Heart right ventricle (tissue), 16 donors: ENCODE measurements at places on chromosomes 1 and 21. TPM values are rescaled to one million over a fixed set of nuclear protein-coding genes. Genes with fewer than 3 reads are reported as not detected.
A peak's percentile ranks its signal among the peaks of the same experiment; 100 is the strongest.

Gene LRRC8B
- 1.7 TPM for polyA plus RNA-seq

Gene TRPM2
- 2.4 TPM for polyA plus RNA-seq

- H3K4me3 ChIP-seq, result no peak overlapping the region
- DNase-seq, result no peak
- no peak overlapping the region for H3K27ac ChIP-seq
- H3K4me1 ChIP-seq, result peaks cover 31% of the 10 kb centered on the region
- no peaks in the 10 kb centered on the region for H3K27me3 ChIP-seq
Measured at GRCh38 chr1:32761253-32761877, 55.8 kb downstream of the YARS1 start.

GRCh38 chr1:154349121-154349520 lies 23.8 kb downstream of the ATP8B2 start:
- no peak overlapping the region for H3K4me3 ChIP-seq
- H3K27ac ChIP-seq, result no peak overlapping the region
- peaks cover 9% of the 10 kb centered on the region for H3K4me1 ChIP-seq
- peaks cover 58% of the 10 kb centered on the region for H3K36me3 ChIP-seq

DNA sequence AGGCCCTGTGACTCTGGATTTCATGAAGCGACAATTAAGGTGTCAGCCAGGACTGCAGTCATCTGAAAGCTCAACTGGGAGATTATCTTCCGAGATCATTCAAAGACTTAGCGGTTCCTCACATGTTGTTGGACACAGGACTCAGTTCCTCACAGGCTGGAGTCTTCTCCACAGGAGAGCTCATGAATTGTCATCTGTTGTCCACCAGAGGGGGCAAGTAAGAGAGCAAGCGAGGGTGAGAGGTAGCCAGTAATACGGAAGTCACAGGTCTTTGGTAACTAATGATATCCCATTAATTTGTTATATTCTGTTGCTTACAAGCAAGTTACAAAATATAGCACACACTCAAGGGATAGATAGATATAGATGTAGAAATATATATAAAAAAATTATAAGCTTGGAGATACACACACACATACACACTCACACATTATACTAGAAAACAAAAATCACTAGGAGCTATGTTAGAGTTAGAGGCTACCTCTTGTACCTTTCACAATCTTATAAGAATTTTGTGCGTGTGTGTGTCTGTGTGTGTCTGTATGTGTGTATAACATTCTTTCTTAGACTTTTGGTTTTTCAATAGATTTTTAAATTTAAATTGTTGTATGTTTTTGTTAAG lies 1695.3 kb downstream of the BRINP3 start:
- no peaks in the 10 kb centered on the region for H3K36me3 ChIP-seq
- H3K27me3 ChIP-seq, result no peaks in the 10 kb centered on the region
- H3K4me3 ChIP-seq, result no peak overlapping the region
- H3K27ac ChIP-seq, result no peak overlapping the region
- no peaks in the 10 kb centered on the region for H3K4me1 ChIP-seq

Gene SLC22A15
- polyA plus RNA-seq, result 6.7 TPM

DNA sequence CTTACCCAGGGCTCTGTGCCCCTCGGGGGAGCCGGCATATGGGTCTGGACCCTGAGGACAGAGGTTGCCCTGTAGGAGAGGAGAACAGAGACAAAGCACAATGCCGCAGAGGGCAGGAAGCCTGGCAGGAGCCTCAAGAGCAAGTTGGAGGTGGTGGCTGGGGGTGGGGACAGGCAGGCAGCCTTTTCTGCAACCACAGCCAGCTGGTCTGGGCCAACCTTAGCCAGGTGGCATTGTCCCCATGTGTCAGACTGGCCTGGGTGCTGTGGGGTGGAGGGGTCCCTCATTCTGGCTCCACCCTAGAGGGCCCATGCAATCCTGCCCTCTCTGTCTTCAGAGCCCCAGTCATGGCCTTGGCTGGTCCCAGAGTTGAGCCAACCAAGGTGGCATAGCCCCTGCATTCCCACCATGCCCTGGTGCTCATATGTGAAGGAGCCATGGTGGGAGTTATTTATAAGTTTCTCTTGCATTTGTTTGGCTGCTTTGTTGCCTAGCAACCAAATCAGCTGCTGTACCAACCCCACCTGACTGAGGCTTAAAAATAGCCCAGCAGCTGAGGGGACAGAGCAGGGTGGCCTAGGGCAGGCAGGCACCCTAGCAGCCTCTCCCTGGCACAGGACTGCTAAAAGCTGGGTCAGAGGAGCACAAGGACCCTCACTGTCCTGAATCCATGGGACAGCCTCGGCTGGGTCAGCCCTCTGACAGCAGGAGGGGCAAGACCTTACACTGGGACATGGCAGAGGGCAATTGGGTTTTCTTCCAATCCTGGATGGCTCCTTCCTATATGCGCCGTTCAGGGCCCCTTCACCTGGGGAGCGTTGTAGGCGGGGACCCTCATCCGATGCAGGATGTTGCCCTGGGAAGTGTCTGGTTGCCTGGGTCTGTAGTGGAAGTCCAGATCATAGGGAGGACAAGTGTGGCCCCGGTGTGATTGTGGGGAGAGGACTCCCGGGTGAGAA lies 19.5 kb downstream of the MAP7D1 start:
- H3K27me3 ChIP-seq, result no peaks in the 10 kb centered on the region
- H3K4me1 ChIP-seq, result peaks cover 80% of the 10 kb centered on the region
- peaks cover 99% of the 10 kb centered on the region for H3K36me3 ChIP-seq
- H3K4me3 ChIP-seq, result no peak overlapping the region

DNA sequence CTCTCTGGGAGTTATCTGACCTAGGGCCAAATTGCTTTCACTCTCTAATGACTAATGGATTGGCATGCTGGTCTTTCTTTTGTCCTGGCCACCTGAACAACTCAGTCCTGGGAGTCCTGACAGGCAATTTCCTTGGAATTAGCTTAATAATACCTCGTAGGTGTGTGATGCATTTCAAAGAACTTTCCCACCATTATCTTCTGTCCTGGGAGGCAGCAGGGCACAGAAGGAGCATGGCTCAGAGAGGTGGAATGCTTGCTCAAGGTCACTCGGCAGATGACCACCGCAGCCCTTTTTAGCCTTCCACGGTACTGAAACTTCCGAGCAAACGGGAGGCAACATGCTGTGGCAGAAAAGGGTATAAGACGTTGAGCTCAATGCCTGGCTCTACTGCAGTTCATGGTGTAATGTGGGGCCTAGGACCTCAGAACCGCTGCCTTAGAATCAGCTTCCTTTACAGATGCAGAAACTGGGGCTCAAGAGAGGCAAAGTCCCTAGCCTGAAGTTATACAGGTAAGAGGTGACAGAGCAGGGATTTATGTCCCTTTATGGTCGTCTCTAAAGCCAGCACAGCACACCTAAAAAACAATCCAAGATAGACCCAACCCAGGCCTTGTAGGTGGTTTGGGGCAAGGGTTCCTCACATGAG lies 3.2 kb downstream of the ID3 start:
- H3K4me3 ChIP-seq, result peak overlapping the region; percentile 97
- no peaks in the 10 kb centered on the region for H3K27me3 ChIP-seq
- no peak for DNase-seq
- H3K4me1 ChIP-seq, result peaks cover 52% of the 10 kb centered on the region

DNA sequence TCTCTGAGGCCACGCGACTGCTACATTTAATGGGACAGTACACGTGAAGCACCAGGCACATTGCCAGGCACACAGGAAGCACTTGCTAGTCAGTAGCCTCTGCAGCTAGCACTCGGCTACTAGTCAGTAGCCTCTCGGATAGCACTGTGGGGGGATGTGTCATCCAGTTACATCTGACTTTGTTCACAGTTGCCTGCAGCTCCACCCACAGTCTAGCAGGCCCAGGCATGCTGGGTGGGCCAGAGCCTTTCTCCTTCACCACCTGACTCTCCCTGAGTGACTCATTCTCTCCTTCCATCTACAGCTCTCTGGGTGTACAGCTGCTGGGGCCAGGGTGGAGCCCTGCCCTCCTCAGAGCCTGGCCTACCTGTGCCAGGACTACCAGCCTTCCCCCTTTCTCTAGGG lies 51.5 kb downstream of the PTPRF start:
- no peak for DNase-seq
- no peaks in the 10 kb centered on the region for H3K36me3 ChIP-seq
- H3K4me3 ChIP-seq, result no peak overlapping the region

DNA sequence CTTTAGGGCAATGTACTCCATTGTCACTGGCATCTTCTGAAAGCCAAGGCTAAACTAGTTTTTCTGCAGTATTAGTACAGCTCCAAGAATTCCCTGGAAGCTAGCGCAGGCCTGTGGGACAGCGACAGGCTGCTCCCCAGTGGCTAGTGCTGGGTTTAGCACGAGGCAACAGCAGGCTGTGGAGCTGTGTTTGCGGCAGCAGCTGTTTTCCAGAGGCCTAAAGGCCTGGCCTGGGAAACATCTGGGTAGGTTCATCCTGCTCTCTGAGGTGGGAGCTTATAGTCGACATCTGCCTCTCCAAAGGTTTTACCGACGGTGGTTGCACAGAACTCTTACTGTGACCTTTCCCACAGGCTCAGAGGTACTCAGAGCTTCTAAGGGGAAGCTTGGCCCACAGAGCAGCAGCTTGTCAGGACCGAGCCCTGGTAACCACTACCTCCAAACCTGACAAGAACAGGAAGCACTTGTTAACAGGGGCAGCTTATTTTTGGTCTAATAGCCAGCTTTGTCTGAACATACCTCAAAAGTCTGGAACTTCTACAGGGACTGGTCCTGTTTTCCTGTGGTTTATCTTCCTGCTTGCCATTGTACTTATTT lies 17.2 kb downstream of the CC2D1B start:
- peaks cover 7% of the 10 kb centered on the region for H3K36me3 ChIP-seq
- DNase-seq, result no peak
- H3K4me1 ChIP-seq, result no peaks in the 10 kb centered on the region

GRCh38 chr21:33334191-33334590 lies 9.4 kb downstream of the IFNAR1 start:
- no peak for DNase-seq
- no peaks in the 10 kb centered on the region for H3K27me3 ChIP-seq
- no peak overlapping the region for H3K27ac ChIP-seq
- H3K4me1 ChIP-seq, result peaks cover 12% of the 10 kb centered on the region

Gene LCK
- 0.29 TPM for polyA plus RNA-seq

DNA sequence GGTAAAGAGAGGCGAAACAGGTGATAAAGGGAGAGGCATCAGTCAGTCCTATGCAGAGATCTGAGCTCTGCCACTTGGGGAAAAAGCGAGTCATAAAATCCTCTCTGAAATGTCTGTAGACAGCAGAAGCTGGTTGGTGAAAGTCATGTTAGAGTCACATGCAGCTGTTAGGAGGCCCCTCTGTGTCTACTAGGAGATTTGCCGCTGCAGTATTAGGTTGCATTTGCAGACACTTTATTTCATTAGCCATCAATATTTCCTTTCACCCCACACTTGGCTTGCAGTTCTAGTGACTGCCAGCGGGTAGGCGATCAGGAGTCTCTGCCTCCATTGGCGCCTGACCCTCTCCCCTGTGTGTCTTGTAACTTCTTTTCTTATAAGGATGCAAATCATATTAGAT lies 16.2 kb downstream of the ATP1A4 start:
- H3K27ac ChIP-seq, result no peak overlapping the region
- DNase-seq, result no peak
- H3K4me3 ChIP-seq, result no peak overlapping the region
- H3K4me1 ChIP-seq, result peaks cover under 1% of the 10 kb centered on the region
- no peaks in the 10 kb centered on the region for H3K27me3 ChIP-seq
- H3K36me3 ChIP-seq, result no peaks in the 10 kb centered on the region

Gene PSMA5
- 22.7 TPM for polyA plus RNA-seq

Gene TFF2
- not detected for polyA plus RNA-seq

Gene TRMT1L
- polyA plus RNA-seq, result 6.8 TPM

GRCh38 chr1:117009132-117009531 lies 7.6 kb downstream of the CD101 start:
- DNase-seq, result no peak
- no peak overlapping the region for H3K4me3 ChIP-seq
- no peaks in the 10 kb centered on the region for H3K36me3 ChIP-seq
- H3K27ac ChIP-seq, result no peak overlapping the region

DNA sequence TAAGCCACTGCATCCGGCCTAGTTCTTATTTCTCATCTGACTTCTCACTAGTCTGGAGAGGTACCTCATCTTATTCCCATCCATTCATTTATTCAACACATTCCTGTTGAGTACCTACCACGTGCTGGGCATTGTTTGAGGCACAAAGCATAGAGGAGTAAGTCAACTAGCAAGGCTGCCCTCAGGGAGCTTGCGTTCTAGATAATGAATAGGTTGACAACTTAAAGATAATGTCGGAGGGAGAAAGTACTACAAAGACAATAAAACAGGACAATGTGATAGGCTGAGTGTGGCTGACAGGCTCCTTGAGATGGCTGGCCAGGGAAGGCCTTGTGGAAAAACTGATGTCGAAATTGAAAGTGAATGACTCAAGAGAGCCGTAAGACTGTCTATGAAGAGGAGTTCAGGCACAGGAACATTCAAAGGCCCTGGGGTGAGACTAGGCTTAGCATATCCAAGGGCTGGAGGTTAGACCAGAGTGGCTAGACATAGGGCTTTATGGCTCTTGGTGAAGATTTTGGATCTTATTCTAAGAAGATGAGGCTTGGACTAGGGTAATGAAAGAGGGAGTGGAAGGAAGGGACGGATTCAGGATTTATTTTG lies 18.3 kb downstream of the SPATA21 start:
- DNase-seq, result no peak
- H3K4me3 ChIP-seq, result no peak overlapping the region
- H3K4me1 ChIP-seq, result peaks cover 3% of the 10 kb centered on the region
- H3K27ac ChIP-seq, result no peak overlapping the region
- H3K27me3 ChIP-seq, result no peaks in the 10 kb centered on the region
- H3K36me3 ChIP-seq, result no peaks in the 10 kb centered on the region

DNA sequence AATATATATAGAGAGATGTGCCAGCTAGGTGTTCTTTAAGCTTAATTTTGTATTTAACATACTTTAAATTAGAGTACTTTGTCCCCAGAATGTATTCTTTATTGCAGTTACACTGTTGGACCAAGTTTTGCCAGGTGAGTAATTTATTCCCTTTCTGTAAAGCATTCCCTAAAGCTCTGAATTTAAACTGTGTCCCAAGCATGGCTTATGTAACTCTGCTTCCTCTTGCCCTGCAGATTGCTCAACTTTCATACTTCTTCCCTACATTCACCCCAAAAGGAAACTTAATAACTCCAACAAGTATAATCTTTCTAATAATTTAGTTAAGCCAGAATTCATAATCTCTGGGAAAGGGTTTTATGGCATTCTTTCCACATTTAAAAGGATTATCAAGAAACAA lies 5.6 kb downstream of the LYPLAL1 start:
- no peaks in the 10 kb centered on the region for H3K36me3 ChIP-seq
- peaks cover 80% of the 10 kb centered on the region for H3K4me1 ChIP-seq
- H3K27ac ChIP-seq, result peak overlapping the region; percentile 57
- DNase-seq, result no peak

DNA sequence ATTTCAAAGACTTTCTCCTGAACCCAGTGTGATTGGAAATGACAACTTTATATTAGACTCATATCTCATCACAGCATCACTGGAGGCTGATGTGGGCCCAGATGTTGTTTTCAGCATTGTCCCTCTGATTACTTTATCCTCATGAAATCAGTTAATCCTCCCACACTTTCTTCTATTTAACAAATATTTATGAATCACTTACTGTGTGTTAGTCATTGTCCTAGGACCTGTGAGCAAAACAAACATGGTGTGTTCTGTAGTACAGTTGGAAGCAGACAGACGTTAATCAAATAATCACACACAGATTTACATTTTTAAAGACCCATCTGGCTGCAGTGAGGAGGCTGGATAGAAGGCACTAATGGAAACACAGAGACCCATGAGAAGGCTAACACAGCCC lies 383.7 kb downstream of the PRDM2 start:
- no peak overlapping the region for H3K4me3 ChIP-seq
- no peaks in the 10 kb centered on the region for H3K36me3 ChIP-seq
- no peak overlapping the region for H3K27ac ChIP-seq
- H3K4me1 ChIP-seq, result no peaks in the 10 kb centered on the region
- no peaks in the 10 kb centered on the region for H3K27me3 ChIP-seq

GRCh38 chr1:108750476-108751181 lies 4.2 kb downstream of the STXBP3 start:
- no peaks in the 10 kb centered on the region for H3K27me3 ChIP-seq
- H3K4me3 ChIP-seq, result no peak overlapping the region
- no peak overlapping the region for H3K27ac ChIP-seq
- peaks cover 30% of the 10 kb centered on the region for H3K4me1 ChIP-seq
- DNase-seq, result no peak

Gene FAM43B
- 2.5 TPM for polyA plus RNA-seq

Gene GDAP2
- 1.7 TPM for polyA plus RNA-seq
